ENCODE measurements at places on chromosomes 5 and 9.

DNA sequence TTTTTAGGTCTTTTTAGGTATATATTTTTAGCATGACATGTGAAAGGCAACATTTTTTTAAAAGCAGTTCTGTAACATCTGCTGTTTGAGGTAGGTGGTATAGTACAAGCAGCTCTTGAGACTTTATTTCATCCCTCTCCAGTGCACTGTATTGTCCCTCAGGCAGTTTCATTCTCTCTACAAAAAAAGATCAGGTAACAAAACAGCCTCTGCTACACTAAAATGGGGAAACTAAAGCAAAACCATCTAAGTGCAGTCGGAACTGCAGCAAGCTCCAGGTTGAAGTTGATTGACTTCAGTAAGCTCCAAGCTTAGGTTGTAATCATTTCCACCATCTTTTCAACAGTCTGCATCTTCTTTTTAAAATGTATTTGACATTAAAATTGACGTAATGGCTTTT is 195.6 kb downstream of the DEPDC1B start:
- no peak for DNase-seq

GRCh38 chr5:30390095-30390494 is 803.4 kb upstream of the CDH6 start:
- no peak for DNase-seq

DNA sequence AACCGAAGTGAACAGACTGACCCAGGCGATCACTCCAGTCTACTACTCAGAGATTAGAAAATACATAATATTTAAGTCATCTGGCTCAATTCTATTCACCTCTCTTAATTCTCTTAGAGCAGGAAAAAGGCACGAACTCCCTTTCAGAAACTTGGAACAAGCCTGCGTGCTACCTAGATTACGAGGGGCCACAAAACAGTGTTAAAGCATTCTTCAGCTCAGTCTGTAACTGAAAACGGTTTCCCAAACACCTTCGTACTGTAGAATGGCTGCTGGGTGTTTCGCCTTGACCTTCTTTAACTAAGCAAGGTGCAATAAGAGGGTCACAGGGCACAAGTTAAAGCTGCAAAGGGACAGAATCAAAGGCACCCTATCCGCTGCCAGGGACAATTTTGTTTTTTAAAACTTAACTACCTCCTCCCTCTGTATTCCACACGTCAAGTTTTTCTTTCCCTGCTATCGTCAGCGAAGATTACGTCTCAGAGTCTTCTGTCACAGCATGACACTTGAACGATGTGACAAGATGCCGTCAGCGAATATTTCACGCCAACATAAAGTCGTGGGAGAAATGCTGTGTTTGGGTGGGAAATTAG is 687 bp downstream of the LYSMD3 start:
- DNase-seq: no peak

DNA sequence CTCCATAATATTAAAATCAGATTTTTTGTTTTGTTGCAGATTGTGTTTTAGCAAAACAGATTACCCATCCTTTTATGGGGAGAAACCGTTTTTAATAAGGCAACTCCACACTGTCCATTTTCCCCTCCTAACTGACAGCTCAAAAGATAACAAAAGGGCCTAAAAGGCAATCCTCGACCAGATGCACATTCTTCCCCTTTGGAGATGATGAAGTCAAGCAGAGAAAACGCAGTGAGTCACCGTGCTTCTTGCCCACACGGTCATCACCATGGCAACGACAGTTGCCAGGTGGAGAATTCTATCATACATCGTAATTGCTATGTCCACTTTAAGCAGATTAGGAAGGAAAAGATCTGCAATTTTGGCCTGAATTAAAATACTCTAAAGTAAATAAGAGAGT is 96.4 kb downstream of the DIRAS2 start:
- DNase-seq: peak; percentile 95

DNA sequence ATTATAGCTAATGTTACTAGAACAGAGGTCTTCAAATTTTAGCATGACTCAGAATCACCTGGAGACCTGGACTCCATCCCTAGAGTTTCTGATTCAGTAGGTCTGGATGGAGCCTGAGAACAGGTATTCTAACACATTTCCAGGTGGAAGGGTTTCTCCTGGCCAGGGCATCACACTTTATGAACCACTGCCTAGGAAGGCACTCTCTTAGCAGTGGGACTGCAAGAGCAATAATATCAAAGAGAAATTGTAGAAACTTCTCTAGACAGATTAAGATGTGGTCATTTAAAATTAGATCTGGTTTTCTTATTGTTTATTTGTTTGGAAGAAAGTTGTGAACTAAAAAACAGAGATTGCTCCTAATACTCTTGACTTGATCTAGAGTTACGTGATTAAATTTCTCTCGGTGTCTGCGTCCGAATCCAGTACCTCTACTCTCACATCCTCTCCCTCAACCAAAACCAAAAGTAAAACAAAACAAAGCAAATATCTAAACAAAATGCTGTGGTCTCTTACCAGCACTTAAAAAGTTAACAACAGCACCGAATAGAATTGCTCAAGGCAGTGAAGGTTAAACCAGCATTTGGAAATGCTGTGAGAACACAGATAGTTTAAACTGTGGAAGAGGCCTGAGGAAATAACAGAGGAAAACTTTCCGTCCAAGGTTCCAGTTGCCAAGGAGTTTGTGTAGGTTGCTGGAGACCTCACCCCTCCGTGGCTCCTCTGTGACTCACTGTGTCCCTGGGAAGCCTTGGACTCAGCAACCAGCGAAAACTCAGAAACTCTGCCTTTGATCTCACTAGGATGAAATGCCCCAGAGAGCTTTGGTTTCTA is 193.4 kb downstream of the ARRDC3 start:
- no peak for DNase-seq

DNA sequence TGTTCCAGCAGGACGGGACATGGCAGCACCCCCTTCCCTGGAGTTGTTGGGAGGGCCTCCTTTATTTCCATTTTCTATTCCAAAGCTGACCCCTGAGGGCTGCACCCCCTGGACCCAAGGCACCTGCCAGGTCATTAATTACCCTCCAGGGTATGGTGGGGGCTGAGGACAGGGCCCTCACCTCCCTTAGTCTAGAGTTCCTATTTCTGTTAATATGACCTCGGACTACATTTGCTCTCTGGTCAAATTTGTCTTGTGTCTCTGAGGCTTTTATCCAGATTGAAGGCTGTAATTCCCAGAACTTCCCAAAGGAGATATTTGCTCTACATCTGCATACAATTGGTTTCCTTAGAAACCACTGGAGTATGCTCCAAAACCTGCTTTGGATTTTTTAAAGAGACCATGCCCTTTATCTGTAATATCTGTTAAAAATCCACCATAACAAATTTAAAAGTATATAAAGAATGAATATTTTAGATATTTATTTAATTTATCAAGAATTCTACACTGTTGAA is 16.8 kb downstream of the PHF2 start:
- no peak for DNase-seq

DNA sequence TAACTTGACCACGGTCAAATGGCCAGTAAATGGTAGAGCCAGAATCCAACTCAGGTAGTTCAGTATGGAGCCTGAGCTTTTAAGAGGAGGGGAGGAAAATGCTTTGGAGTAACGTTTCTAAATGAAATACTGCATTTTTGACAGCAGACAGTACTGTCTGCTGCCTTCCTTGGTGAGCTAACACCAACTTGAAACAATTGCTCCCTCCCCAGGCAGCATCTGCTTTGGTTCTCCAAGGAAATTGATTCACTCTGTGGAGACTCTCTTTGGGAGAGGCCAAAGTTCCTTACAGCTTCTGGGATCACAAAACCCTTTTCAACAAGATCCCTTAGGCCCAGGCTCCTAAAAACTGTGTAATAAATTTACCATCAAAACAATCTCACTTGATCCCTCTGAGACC is 75.2 kb upstream of the SSBP2 start:
- no peak for DNase-seq

DNA sequence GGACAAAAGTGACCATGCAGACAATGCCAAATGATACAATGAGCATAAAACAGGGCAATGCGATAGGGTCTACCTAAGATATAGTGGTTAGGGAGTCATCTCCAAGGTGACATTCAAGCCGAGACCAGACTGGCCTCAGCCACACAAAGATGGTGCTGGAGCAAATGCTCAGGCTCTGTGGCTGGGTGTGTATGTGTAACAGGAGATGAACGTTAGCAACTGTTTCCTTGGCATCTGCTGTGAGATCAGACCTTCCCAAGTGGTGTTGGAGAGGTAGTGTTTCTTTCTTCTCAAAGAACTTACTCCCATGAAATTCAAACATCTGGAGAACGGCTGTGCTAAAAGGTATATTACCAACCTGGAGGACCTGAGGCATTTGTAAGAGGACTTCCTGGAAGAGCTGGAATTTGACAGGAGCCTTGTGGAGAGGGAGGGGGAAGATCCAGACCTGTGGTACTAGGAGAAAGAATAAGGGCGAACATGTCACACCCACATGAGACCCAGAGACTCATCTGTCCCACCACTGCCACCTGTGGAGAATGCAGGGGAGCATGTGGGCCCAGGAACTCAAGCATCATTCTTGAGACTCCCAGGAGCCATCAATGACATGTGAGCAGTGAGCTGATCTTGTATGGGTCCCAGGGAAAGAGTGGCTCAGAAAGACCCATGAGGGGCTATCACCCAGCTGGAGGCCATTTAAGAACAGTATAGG is 21.4 kb upstream of the ANXA6 start:
- DNase-seq: no peak

DNA sequence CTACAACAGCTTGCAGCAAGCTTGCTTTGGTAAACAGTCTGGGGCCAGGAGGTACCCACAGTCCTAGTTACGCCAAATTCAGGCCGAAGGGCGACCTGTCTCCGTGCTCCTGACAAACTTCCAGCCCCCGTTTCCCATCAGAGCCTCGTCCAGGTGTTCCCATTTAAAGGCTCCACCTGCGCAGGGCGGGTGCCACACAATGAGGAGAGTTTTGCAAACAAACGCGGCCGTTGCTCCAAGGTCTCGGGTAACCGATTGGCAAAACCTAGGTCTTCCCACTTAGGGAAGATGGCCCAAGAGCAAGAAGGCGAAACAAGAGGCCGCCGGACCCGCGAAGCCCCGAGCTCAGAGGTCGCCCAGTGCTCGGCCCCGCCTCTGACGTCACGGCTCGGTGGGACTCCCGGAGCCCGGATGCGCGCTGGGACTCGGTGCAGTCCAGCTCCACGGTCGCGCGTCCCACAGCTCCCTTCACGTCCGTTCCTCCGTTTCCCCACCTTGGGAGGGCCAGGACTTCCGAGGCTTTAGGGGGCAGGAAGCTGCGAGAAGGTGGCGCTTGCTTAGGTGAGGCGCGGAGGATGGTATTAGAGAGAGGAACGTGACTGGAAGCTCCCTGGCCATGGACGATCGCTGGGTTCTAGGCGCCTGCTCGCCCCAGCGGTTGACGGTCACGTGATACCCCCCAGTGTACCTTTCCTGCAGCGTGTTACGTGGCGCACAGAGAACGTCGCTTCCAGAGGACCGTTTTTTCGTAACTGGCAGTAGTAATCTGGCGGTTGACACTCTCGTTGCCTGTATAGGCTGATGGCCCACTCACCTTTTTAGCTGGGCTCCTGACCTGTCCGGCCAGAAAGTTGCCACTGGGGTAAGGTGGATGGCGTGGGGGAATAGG is 41.8 kb upstream of the KDM4C start:
- no peak for DNase-seq

DNA sequence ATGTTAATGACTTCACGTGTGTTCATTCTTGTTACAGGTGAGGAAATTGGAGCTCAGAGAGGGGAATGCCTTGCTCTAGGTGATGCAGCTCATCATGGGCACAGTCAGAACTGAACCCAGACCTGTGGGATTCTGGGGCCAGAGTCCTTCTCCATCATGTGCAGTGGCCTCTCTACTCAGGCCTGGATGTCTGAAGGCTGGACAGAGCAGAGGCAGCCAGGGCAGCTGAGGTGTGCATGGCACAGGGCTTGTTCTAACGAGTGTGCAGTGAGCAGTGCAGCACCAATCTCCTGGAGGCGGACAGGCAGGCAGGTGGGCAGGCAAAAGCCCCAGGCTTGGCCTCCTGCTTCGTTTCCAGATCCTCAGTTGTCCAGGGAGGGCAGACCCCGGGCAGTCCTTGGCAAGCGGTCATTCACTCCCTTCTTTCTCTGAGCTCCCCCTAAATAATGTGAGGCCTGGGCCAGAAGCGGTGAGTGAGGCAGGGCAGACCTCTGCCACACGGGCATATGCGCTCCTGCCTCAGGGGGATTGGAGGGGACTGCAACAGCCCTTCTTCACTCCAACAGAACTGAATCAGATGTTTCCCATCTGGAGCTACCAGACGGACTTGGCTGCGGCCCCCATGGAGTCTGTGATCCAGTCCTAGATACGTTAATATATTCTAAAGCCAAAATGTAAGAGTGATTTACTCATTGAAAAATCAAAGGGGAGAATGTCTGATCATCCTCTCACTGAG is 68.7 kb upstream of the FSTL4 start:
- DNase-seq: no peak

GRCh38 chr9:16138561-16139491 is 586.0 kb downstream of the CCDC171 start:
- DNase-seq: no peak

GRCh38 chr5:10635867-10636350 is 72.0 kb downstream of the ANKRD33B start:
- DNase-seq: no peak

- DNase-seq: no peak
Observed at GRCh38 chr5:135032999-135033861, 798 bp downstream of the PITX1 start.

DNA sequence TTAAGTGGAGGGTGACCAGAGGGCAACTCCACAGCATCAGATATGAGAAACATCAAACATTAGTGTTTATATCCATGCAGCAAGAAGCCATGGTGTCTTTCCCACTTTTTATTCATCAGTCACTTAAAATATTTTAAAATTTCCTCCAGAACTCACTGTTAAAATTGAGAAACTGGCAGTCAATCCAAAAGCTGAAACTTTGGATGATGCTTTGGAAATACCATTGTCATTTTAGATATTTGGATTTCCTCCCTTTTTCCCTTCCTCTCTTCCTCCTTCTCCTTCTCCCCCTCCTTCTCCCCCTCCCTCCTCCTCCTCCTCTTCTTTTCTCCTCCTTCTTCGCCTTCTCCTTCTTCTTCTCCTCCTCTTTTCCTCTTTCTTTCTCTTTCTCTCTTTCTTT is 33.1 kb upstream of the NTRK2 start:
- no peak for DNase-seq

DNA sequence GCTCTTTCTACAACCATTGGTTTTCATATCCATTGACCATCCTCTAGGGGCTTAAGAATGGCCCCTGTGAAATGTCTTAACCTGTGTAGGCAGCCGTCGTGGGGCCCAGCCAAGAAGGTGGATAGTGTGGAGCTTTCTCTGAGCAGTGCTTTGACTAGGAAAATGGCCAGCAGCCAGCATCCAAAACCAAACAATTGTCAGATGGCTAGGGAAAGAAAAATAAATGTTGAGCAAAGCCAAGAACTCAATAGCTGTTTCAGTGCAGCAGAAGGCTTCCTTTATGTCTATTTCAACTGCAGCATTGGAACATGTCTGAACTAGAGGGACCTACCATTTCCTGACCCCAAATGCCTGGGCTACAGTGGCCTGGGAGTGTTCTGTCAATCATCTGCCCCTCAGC is 374.9 kb downstream of the TLE4 start:
- DNase-seq: no peak

- DNase-seq: no peak
Observed at GRCh38 chr5:135308752-135309151, 90.3 kb downstream of the MACROH2A1 start.
